Stimulated activated CD8-positive, alpha-beta memory T cell treated with anti-CD3 and anti-CD28 coated beads, Interleukin-4, amount 100 ng/mL, for 4 hours (primary cell): ENCODE measurements at places on chromosomes 16 and 17.

- peak; percentile 29 for DNase-seq
These were observed 1.7 kb downstream of the METRNL start for GRCh38 chr17:83080858-83081683.

GRCh38 chr17:46986366-46986765 lies 7.3 kb upstream of the RPRML start:
- no peak for DNase-seq

- DNase-seq = peak; percentile 41
These were observed 59.8 kb downstream of the NEUROD2 start for GRCh38 chr17:39547713-39548478.

- DNase-seq = no peak
These were observed 8.0 kb upstream of the UNK start for GRCh38 chr17:75776386-75777295.

DNA sequence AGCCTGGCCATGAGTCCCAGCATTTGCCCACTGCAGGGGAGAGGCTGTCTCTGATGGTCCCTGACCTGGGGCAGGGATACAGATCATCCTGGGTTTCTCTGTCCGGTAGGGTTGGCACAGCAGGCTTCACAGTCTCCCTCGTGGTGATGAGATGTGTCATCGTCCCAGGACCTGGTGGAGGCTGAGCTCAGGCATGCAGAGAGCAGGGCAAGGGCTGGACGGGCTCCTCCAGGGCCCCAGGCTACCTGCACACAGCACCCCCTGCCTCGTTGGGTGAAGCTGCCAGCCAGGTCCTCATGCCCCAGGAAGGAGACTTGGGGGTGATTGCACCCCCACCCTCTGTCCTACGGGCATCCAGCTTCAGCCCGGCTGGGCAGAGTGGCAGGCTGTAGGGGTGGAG lies 155.8 kb upstream of the GSE1 start:
- no peak for DNase-seq

GRCh38 chr17:59361386-59361785 lies 29.9 kb downstream of the YPEL2 start:
- no peak for DNase-seq

GRCh38 chr17:83062011-83062817 lies 17.2 kb upstream of the METRNL start:
- DNase-seq = no peak

DNA sequence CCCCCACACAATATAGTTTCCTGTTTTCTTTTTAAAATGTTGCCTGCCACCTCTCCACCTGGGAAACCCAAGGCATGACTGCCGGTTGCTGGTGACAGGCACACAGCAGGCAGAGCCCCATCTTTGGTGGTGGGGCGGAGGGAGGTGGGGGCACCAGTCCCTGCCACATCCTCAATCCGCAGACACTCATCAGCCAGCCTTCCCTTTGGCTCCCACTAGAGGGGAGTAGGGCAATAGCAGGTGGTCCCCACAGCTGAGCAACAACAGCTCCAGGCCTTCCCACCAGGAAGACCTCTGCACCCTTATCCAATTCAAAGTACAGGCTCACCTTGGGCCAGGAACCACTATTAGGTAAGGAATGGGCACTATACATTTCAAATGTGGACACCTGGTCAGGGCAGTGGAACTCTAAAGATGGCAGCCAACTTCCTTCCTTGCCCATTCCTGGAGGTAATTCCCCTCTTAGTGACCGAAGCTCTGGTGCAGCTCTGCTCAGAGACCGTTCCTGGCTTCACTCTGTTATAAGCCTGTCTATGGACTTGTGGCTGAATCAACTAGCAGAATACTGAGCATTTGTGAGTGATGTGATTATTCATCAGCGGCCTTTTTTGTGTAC lies 13.9 kb downstream of the RECQL5 start:
- no peak for DNase-seq

DNA sequence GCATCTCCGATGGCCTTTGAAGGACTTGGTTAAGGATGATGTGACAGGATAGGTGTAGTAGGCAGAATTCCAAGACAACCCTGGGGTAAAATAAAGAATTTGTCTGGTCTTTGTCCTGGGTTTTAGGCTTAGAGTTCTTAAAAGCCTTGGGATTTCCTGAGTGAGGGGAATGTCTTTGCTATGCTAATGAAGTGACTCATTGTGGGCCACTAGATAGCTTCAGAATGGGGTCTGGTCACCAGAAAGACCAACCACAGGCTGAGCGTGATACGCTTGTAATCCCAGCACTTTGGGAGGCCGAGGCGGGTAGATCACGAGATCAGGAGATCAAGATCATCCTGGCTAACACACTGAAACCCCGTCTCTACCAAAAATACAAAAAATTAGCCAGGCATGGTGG lies 182.8 kb upstream of the TOX3 start:
- no peak for DNase-seq

DNA sequence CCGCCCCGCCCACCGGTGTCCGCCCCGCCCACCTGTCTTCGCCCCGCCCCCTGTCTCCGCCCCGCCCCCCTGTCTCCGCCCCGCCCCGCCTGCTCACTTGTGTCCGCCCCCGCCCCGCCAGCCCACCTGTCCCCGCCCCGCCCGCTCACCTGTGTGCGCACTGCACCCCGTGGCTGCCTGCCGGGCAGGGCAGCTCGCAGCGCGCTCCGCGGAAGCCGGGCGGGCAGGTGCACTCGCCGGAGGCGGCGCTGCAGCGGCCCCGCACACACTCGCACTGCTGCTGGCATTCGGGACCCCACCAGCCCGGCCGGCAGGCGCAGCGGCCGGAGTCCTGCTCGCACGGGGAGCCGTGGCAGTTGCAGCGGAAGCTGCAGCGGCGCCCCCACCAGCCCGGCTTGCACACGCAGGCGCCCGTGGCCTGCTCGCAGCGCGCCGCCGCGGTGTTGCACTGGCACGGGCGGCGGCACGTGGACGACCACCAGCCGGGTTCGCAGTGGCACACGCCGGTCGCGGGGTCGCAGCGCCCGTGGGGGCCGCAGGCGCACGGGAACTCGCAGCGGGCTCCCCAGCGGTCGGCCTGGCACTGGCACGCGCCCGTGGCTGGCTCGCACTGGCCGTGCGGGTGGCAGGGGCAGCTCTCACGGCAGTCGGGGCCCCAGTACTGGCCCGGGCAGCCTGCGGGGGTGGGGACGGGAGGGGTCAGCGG lies 2.1 kb downstream of the SCARF1 start:
- DNase-seq = peak; percentile 29

DNA sequence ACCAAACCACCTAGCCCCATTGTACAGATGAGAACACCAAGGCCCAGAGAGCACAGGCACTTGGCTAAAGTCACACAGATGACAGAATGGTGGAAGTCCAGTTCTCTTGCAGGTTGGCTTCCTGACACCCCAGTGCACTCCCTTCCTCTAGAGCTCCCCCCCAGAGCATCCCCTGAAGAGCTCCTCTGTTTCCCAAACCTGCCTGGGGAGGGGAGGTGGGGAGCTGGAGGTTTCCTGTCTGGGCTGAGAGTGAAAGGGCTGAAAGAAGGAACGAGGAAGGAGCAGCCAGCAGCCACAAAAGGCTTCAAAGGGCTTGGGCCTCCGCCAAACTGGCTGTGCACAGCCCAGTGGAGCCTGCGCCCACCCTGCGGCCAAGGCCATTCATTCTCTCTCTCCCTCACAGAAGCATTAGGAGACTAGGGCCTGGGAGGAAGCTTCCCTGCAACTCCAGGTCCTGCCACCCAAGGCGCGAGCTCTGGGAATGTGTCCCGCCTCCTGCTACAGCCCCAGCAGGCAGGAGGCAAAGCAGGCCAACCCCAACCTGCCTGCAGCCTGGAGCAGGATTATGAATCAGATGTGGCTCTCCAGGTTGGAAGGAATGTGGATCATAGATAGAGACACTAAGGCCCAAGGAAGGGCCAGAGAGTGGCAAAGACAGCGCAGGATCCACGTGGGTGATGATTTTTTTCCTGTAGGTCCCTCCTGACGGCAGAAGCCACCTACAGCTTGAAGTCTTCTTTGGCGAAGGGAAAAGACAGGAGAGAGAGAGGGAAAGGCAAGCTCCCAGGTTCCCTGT lies 913 bp downstream of the SLC13A5 start:
- no peak for DNase-seq

- DNase-seq = no peak
These were observed 15.5 kb upstream of the RBFOX3 start for GRCh38 chr17:79626156-79626890.

DNA sequence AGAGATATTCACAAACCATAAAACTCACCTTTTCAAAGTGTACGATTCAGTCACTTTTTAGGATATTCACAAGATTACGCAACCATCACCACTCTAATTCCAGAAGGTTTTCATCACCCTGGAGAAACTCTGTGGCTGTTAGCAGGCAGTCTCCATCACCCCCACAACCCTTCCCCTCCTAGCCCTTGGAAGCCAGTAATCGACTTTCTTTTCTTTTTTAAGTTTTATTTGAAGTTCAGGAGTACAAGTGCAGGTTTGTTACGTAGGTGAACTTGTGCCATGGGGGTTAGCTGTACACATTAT lies 363.5 kb downstream of the CPPED1 start:
- no peak for DNase-seq

- no peak for DNase-seq
These were observed 5.7 kb downstream of the SMIM5 start for GRCh38 chr17:75638893-75639292.

DNA sequence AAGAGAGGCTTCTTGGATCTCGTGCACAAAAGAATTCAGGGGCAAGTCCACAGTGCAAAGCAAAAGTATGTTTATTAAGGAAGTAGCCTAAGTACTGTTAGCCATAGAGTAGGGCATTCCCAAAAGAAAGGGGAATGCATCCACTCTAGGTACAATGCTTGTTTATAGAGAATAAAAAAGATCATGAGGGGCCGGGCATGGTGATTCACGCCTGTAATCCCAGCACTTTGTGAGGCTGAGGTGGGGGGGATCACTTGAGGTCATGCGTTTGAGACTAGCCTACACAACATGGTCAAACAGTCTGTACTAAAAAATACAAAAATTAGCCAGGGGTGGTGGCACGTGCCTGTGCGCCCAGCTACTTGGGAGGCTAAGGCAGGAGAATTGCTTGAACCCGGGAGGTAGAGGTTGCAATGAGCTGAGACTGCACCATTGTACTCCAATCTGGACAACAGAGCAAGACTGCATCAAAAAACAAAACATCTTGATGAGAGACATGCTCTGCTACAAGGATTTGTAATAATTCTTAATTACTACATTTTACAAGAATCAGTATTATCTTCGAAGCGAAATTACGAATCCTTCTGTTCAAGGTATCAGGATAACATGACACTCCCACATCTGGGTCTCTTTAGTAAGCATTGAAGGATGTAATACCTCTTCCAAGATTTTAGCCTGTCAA lies 191.6 kb downstream of the CPPED1 start:
- DNase-seq = no peak

GRCh38 chr16:79349803-79350202 lies 250.7 kb downstream of the MAF start:
- no peak for DNase-seq

DNA sequence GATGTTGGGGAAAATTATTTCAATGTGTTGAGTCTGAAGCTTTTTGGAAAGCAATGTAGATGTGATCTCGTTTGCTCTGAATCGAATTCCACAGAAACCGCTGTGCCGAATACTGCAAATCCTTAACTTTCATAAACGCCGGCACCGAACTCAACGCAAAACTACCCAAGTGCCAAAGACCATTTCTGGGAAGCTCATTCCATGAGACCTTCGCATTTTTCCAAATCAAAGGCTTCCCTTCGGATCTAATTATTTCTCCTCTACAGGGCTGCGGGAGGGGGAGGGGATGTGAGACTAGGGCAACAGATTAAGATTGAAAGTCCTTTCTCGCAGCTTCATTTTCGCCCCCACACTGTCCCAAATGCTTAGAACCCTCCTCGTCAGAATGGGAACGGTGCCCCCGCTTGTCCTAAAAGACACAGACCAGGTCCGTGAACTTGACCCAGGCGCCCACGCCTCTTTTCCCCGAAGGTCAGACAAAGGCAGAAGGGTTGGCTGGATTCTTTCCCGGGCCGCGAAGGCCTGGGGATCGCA lies 4.0 kb downstream of the PRAC1 start:
- DNase-seq = no peak

GRCh38 chr17:79109584-79109983 lies 35.0 kb downstream of the ENGASE start:
- DNase-seq = no peak

- peak; percentile 6 for DNase-seq
These were observed 167.5 kb downstream of the RAB11FIP4 start for GRCh38 chr17:31558748-31559583.
